CD8-positive, alpha-beta memory T cell (primary cell): ENCODE measurements at places on chromosomes 16 and 17.

GRCh38 chr16:53052519-53053501, at the start of gene CHD9NB:
CHD9NB (minus strand) TSS chr16:53052897; CDS start chr16:53044158, 8,739 bp downstream.
- DNase-seq = no peak

DNA sequence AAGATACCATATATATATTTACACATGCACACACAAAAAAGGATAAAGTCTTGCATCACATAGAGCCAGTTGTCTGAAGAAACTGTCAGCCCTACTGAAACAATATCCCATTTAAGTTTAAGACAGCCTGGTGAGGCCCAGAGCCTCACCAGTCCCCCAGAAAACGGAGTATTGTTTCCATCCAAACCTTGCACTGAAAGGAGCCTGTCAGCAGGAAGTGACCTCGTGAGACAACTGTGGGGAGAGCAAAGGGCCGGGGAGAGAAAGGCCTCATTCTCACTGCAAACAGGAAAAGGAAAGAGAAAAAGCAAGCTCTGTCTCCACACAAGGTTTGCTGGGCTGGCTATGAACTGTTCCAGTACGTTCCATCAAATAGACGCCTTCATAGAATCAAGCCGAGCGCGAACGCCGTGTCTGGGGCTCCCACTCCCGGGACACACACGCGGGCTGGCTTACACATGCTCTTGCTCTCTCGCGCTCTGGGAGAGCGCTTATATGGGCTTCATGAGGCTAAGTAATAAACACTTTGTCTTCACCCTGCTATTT, 44.4 kb upstream of the ZFHX3 start:
- no peak for DNase-seq

GRCh38 chr17:55005520-55005919, 37.0 kb downstream of the STXBP4 start:
- DNase-seq = no peak

GRCh38 chr16:77170805-77171204, 20.2 kb upstream of the MON1B start:
- DNase-seq = no peak

GRCh38 chr17:82528484-82529265, 9.1 kb downstream of the FOXK2 start:
- no peak for DNase-seq

- DNase-seq = no peak
Observed at GRCh38 chr17:76702076-76702475, 8.7 kb downstream of the MXRA7 start.

GRCh38 chr16:88870608-88871348, 4.3 kb upstream of the PABPN1L start:
- DNase-seq = no peak

DNA sequence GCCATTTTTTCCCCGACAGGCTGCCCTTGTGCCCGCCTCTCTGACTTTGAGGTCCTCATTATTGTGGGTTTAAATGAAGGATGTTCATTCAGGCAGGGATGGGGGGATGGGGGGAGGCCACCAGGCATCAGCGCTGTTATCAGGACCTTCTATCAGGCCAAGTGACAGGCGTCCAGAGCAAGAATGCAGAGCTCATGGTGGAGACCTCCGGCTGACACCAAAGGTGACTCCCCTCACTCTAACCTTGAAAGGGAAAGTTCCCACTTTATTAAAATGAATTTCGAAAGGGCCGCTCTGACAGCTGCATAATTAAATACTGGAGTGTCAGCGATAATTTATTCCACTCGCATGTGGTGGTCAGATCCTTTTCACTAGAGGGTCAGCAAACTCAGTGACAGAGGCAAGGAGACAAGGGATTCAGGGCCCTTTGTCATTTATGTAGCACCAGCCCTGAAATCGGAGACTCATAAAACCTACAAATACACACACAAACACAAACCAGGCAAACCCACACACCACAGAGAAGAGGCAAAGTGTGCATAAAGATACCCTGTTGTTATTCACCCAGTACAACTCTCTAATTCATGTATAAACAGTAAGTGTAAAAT, 436.0 kb downstream of the MAF start:
- no peak for DNase-seq

DNA sequence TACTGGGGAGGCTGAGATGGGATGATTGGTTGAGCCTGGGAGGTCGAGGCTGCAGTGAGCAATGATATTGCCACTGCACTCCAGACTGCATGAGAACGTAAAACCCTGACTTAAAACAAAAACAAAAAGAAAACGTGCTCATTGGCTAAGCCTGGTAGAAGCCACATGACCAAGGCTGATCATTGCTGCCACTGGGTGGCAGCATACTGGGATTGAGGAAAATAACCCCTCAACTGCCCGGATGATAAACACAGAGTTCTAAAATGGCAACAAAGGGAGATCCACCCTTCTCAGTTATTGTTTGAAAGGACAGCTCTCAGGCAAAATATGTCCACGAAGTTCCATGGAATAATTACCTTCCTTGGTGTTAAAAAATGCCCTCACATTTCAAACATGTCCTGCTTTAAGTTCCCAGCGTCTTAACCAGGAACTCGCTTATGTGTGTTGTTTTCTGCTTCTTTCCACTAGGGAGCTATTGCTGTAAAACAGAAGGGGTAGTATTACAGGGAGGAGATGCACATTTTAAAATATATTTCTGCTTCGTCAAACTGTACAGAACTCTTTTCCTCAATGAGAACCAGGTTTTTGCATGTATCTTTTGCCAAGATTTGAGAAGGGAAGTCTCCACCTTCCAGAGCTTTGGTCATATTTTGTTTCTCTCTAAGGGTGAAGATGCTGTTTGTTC, 675.3 kb downstream of the MAF start:
- DNase-seq = peak; percentile 2

DNA sequence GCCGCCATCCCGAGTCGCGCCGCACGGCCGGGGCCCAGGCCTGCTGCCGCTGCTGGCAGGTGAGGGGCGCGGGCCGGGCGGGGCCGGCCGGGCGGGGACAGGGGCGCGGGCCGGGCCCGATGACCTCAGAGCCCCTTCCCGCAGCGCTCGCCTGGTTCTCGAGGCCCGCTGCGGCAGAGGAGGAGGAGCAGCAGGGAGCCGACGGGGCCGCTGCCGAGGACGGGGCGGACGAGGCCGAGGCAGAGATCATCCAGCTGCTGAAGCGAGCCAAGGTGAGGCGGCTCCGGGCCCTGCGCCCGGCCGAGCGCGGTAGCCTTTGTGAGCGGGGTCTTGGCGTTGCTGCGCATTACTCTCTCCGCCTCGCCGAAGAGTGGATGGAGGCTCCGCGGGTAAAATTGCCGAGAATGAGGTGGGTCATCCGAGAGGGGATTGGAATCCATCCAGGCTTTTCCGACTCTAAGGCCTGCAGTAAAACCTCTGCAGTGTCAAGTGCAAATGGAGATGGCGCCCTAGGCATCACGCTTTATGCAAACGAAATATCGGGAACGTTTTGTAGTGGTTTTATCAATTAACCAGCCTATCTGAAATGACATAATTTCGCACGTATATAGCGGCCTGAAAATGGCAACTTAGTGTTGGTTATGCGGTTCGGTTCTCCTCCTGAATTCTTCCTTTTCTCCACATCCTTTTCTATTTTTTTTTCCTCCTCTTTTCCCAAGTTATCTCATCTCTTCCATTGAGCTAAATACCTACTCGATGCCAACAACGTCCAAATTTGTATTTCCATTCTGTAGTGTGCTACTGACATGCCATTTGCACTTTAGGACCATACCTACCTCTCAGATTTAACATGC, 577 bp downstream of the TTC19 start:
- no peak for DNase-seq

- DNase-seq = no peak
Observed at GRCh38 chr16:2933701-2934100, 22.0 kb downstream of the FLYWCH1 start.

GRCh38 chr17:31008374-31009041, 37.7 kb downstream of the RNF135 start:
- peak; percentile 46 for DNase-seq

- peak; percentile 62 for DNase-seq
Observed at GRCh38 chr17:81481073-81481799, 31.4 kb downstream of the ACTG1 start.

- DNase-seq = no peak
Observed at GRCh38 chr16:84584678-84585077, 33.2 kb downstream of the COTL1 start.

- DNase-seq = no peak
Observed at GRCh38 chr17:65290616-65291015, 153.4 kb downstream of the RGS9 start.

DNA sequence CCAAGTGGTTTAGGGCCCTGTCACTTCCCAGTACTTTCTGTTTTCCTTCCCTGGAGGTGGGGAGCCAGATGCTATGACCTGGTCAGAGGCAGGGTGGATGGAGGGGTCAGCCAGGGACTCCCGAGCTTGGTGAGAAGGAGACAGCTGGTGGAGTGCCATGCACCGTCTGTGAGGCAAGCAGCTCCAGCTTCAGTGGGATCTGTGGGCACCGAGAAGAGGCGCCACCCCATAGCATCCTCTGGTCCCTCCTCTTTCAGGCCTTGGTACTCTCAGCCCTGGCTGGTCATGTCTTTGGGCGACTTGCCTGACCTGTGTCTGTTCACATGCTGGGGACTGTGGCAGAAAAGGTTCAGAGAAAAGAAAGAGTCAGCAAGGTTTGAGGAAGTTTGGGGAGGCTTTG, 299.3 kb upstream of the N4BP1 start:
- DNase-seq = no peak

GRCh38 chr17:77359236-77359635, 218.5 kb downstream of the SEC14L1 start:
- DNase-seq = no peak

DNA sequence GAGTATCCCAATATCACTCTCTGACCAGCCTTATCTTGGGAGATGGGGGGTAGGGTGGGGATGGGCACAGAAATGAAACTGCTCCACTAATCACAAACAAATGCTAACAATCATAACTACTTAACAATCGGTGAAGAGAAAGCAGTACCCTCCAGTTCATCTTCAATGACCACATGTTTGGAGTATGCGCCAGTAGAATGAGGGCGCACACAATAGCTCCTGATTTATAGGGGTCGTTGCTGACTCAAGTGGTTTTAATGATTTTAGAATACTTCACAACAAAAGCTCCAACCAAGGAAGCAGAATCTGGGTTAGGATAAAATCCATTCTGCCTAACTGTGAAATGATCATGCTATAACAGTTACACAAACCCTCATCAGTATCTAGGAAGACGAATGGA, 184.4 kb downstream of the AATF start:
- DNase-seq = no peak

GRCh38 chr17:50101346-50102163, 6.4 kb downstream of the PDK2 start:
- DNase-seq = no peak

- peak; percentile 69 for DNase-seq
Observed at GRCh38 chr17:47324224-47325020, 667 bp downstream of the EFCAB13 start.

GRCh38 chr17:12122075-12122474, 101.4 kb downstream of the MAP2K4 start:
- DNase-seq = no peak

GRCh38 chr17:2957631-2958286, 105.6 kb downstream of the OR1D5 start:
- DNase-seq = no peak

DNA sequence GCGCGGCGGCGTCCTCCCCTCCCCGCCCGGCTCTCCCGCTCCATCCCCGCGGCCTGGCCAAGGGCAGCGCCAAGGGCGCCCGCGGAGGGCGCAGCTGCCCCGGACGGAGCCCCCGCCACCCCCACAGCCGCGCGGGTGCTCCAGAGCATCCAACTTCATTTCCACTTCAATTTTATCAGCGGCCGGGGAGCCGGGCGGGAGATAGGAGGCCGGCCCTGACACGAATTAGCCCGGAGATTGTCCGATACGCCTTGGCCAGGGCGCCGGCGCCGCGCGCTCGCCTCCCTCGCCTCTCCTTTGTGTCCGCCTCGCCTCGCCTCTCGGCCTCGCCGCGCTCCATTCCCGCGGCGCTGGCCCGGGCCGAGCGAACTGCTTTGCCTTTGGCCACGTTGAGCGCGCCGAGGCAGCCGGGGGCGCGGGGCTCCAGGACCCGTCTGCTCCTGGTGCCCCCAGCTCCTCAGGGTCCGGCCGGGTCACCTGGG, 129.1 kb upstream of the LHX1 start:
- DNase-seq = no peak

- no peak for DNase-seq
Observed at GRCh38 chr17:60905709-60906108, 228.1 kb downstream of the BCAS3 start.

DNA sequence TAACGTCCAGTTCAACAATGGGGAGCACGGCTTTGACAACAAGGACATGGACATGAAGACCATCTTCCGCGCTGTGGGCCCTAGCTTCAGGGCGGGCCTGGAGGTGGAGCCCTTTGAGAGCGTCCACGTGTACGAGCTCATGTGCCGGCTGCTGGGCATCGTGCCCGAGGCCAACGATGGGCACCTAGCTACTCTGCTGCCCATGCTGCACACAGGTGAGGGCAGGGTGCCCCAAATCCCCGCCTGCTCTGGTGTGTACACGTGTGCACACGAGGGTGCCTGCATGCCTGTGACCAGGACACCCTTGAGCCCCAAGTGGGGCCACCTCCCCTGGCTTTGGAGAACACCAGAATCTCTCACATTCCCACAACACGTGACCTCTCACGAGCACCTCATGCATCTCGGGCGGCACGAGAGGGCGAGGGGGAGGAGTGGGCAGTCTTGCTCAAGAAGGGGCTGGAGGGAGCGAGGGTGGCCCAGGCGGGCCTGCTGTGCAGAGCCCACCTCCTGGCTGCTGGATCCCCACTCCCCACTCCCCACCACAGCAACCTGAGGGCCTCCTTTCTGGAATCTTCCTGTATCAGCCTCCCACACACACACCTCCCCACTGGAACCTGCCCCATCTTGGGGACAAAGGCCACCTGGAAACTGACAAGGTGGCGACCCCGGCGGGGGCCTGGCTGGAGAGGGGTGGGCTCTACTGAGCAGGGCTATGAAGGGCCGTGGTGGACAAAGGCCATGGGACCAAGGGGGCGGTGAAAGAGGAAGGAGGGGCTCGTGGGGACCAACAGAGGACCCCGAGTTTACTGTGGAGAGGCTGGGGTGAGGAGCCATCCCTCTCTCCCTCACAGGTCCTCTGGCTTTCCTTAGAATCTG, 6.5 kb downstream of the ENPP7 start:
- DNase-seq = no peak

DNA sequence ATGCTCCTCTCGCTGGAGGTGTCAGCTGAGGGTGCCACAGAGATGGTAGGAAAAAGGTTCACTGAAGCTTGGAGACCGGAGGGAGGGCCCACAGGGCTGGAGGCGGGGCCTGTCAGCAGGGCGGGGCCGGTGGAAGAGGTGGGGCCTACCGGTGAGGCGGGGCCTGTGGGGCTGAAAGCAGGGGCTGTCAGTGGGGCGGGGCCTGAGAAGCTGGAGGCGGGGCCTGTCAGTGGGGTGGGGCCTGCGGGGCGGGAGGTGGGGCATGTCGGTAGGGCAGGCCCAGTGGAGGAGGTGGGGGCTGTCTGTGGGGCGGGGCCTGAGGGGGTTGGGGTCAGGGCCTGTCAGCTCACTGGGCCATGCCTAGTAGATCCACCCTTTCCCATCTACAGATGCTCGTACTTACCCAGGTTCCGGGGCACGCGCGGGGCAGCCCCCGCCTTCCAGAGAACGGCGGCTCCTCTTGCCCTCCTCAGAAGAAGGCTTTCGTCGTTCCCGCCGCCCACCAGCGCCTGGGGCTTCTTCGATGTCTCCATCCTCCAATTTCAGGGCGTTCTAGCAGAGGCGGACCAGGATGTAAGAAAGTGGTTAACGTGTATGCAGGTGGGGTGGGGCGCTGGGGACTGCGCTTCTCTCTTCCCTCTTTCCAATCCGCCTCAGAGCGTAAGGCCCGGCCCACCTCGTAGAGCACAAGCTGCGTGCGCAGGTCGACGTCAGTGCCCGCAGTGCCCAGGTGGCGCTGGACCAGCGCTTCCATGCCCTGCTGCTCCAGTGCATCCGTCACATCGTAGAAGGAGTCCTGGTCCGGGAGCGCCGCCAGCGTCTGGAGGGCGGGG, 9.8 kb downstream of the TMEM208 start:
- peak; percentile 75 for DNase-seq
